ENCODE measurements at places on chromosomes 4 and X. TPM values are rescaled to one million over a fixed set of nuclear protein-coding genes. Genes with fewer than 3 reads are reported as not detected.

The F8A3 gene
- 0.93 TPM for total RNA-seq

The RAI2 gene
- 0.14 TPM for total RNA-seq

The STPG2 gene
- not detected for total RNA-seq

The TLL1 gene
- total RNA-seq: 0.15 TPM

The LAGE3 gene
- 72.0 TPM for total RNA-seq

The IGSF1 gene
- total RNA-seq: 0.25 TPM

The RNF128 gene
- total RNA-seq: not detected

The SPANXB1 gene
- 3.0 TPM for total RNA-seq

The PNMA3 gene
- total RNA-seq: 0.19 TPM

The EDA2R gene
- total RNA-seq: 11.9 TPM

The BBS12 gene
- 2.7 TPM for total RNA-seq

The WAS gene
- total RNA-seq: 0.21 TPM

The TBC1D14 gene
- total RNA-seq: 30.9 TPM

The CUL4B gene
- total RNA-seq: 41.4 TPM

The MAGEC3 gene
- not detected for total RNA-seq

The USP51 gene
- total RNA-seq: 0.57 TPM

The LINC00632 gene
- total RNA-seq: 2.3 TPM

The ZBTB49 gene
- 2.6 TPM for total RNA-seq

Data from A549 treated with CORT108297 at 1 μM for 4 hours (cell line).